ENCODE measurements at places on chromosomes 13 and 19. TPM values are rescaled to one million over a fixed set of nuclear protein-coding genes. Genes with fewer than 3 reads are reported as not detected.

DNA sequence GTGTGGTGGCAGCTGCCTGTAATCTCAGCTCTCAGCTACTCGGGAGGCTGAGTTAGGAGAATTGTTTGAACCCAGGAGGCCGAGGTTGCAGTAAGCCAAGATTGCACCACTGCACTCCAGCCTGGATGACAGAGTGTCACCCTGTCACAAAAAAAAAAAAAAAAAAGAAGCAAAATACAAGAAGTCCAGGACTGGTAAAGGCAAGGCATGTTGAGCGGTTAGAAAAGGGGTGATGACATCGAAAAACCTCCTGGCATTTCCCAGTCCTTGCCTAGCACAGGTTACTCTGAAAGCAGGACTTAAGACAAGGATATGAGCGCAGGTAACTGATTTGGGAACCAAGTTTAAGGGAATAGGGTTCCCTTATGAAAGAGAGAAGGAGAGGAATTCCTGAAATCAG lies 2.5 kb upstream of the LILRB4 start:
- no peak for DNase-seq

The CEACAM4 gene
- total RNA-seq, result not detected

DNA sequence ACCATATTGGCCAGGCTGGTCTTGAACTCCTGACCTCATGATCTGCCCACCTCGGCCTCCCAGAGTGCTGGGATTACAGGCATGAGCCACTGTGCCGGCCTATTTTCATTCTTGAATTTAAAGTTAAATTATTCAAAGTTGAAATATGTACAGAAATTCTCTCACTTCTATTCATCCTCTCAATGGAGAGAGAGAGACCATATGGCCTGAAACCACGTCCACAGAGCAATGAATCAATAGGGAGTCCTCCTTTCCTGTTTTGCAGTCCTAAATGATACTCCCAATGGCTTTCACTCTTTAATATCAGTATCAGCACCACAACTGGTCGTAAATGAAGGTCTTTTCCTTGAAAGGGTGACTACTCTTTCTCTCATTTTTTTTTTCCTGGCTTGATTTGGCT lies 30.5 kb upstream of the KCTD4 start:
- no peak for DNase-seq

GRCh38 chr13:80273718-80274117 lies 67.2 kb downstream of the SPRY2 start:
- DNase-seq, result no peak

- peak; percentile 82 for DNase-seq
Measured at GRCh38 chr19:51018745-51019543, 565 bp downstream of the KLK10 start.

Measured in HT-29 (cell line).